Stimulated activated CD8-positive, alpha-beta memory T cell treated with anti-CD3 and anti-CD28 coated beads, Interleukin-7, amount 100 ng/mL, for 1 hour (primary cell): ENCODE measurements at places on chromosomes 12 and 14.

DNA sequence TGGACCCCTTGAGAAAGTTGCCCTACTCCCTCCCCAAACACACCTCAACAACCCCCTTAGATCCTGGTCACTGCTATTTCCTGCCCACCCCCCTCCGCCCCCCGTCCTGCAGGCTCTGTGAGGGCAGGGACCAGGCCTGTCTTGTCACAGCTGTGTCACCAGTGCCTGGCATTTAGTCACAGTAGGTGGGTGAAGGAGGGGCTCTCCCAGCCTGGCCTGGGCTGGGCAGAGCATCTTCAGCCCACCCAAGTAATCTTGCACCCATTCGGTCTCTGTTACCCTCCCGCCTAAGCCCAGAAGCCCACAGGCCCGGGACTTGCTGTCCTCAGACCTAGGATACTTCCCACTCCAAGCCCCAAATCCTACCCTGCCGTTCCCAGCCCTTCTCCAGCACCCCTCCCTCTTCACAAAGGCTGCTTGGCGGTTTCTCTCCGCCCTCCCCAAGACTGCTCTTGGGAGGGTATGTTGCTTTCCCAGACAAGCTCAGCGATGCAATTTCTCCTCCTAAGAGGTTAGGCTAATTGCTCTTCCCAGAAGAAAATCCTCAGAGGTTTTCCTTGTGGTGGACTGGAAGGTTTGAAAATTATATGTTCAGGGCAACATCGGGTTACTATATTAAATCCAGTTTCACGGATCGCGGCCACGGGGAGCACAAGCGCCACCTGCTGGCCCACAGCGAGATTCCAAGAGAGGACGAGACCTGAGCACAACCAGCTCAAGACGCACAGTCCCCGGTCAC is 50.8 kb upstream of the ZFP36L1 start:
- peak; percentile 58 for DNase-seq

GRCh38 chr12:92030618-92031017 is 115.0 kb downstream of the BTG1 start:
- peak; percentile 33 for DNase-seq

- DNase-seq, result no peak
These were observed 58.2 kb downstream of the CACNA1C start for GRCh38 chr12:2110849-2111566.

DNA sequence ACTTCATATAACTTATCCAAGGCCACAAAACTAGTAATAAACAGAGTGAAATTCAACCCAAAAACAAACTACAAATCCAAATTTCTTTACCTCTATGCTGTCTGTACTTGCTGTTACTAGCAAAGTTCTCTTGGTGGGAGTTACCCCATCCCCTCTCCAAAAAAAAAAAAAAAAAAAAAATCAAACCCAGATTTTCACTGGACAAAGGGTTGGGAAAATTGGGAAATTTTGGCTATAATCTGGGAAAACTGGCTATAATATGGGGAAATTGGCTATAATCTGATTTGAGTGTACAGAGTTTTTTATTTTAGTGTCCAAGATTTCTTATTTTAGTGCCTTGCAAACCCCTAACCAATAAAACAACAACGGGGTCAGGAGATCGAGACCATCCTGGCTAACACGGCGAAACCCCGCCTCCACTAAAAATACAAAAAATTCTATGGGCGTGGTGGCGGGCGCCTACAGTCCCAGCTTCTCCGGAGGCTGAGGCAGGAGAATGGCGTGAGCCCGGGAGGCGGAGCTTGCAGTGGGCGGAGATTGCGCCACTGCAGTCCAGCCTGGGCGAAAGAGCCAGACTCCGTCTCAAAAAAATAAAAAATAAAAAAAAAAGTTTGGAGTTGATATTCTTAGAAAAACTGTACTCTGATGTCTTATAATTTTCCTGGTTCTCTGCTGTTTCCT is 148.4 kb downstream of the CHST11 start:
- DNase-seq, result no peak

DNA sequence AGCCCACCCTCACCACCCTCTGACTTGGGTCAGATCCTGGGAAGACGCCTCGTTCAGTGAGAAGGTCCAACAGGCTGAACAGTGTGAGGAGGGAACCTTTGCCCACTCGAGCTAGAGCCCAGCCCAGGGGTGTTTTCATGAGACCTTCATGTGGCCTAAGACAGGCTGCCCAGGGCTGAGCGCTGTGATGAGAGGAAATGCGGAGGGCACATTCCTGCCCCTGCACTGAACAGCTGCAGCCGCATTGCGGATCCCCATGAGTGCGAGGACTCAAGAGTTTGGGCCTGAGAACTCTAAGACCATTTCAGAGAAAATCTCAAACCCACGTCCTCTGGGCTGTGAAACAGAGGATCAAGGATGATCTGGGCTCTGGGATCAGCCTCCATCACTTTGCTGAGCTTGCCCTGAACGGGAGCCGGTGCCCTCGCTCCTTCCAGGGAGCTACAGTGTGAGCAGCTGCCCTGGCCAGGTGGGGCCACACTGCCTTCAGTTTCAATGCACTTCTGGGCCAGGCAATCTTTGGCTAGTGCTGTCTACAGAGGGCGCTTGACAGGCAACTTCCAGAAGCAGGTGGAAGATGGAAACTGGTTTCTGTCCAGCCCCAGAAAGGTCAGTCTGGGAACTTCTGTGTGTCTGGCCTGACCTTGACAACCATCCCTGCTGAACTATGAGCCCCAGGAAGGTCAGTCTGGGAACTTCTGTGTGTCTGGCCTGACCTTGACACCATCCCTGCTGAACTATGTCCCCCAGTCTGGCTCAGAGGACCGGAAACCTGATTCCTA is 43.5 kb upstream of the P2RX7 start:
- DNase-seq, result no peak

- no peak for DNase-seq
These were observed 18.5 kb upstream of the DUSP6 start for GRCh38 chr12:89370850-89371249.

DNA sequence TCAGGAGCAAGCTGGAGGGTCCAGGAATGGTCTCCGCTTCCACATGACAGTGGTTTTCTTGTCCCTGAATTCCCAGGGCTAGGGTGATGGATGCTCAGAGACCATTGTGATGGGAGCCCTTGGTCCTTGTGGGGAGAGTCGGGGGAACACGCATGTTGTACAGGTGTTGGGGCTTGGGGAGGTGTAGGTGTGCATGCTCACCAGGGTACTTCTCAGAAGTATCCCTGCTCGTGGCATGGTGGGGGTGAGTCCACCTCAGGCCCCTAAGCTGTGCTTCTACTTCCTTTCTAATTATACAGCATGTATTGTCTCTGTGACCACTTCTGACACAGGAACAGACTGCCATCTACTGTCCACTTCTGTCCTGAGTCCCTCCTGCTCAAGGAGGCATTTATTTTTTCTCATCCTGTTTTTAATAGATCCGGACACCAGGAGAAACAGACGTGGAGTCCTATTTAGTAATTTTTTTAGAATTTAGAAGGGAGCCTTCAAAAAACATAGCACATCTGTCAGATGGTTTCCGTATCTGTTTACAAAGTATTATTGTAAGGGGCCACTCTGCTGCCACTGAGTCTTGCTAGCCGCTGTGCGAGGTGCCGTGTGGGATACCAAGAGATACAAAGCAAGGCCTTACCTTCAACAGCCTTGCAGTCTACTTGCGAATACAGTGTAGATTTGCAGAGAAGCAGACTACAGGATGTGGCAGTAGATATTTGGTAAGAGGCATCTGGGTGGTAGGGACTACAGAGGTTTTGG is 10.5 kb downstream of the NTF3 start:
- DNase-seq, result no peak

- DNase-seq, result no peak
These were observed 31.9 kb upstream of the FBXO34 start for GRCh38 chr14:55239320-55239719.

DNA sequence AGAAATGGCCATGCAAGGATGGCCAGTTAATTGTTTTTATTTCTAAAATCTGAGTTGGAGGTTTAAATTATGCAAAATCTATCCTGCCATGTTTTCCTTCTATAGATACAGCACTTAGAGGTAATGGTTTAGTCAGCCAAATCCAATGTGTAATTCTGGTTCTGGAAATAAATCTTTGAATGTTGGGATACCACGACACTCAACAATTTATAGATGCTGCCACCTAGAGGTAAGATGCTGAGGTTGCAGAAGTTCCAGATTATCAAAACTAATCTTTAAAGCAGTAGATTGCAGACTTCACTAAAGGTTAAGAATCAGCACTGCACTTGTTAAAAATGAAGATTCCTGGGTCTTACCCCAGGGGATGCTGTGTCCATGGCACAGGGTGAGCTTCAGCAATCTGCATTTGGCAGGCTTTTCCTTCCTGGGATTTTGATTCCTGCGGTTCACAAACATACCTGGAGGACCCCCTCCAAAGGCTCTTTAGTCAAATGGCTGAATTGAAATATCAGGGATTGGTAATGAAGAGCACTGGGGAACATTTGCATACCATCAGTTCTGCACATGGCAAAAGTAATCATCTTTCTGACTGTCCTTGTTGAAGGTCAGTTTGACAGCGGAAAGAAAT is 53.4 kb upstream of the ANO4 start:
- no peak for DNase-seq

- no peak for DNase-seq
These were observed 7.0 kb upstream of the UBC start for GRCh38 chr12:124921200-124922031.

GRCh38 chr12:89827592-89827991 is 119.0 kb upstream of the ATP2B1 start:
- no peak for DNase-seq

- no peak for DNase-seq
These were observed 49.0 kb downstream of the AREL1 start for GRCh38 chr14:74663884-74664283.

DNA sequence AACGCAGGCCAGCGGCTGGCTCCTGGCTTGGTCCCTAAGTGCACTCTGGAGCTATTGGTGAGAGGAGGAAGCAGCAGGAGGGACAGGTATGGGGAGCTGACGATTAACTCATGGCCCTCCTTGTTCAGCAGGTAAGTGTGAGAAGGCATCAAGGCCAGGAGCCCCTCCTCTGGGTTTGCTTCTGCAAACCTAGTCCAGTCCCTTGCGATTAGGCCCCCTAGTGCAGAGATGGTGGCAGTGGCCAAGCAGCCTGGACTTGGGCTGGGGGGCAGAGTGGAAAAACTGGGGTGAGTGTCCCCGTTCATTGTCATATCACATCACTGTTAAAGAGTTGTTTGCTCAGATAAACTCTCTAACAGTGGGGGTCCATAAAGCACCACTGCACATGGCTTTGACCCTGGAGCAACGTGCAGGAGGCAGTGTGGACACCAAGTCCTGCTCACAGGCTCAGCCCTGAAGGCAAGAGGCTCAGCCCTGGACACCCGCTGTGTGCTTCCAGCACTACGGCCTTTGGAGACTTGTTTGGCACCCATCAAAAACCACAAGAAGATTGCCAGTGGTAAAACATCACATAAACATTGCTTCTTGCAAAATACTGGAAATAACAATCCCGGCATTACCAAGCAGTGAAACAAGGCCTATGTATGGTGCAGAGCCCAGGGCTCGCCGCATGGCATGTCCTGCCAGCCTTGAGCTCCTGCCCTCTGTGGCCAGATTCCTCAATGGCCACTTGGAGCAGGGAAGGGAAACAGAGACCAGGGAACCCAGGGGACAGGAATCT is 184.3 kb upstream of the RTL1 start:
- no peak for DNase-seq

DNA sequence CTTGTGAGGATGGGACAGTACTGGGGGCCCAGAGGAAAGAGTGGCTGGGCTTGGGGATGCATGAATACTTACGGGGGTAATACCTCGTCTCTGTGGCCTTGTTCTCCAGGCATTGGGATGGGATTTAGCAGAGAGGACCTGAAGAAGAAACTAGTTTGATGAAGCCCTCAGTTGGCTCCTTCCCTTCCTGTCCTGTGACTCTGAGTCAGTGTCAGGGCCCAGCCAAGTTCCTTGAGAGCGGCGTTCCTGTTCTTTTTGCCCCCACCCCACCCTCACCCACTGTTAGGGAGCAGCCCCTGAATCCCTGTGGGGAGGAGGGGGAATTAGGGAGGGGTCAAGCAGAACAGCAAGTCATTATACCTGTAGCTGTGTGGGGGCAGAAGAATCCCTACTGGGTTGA is 5.2 kb upstream of the LRP1-AS start:
- DNase-seq, result no peak

DNA sequence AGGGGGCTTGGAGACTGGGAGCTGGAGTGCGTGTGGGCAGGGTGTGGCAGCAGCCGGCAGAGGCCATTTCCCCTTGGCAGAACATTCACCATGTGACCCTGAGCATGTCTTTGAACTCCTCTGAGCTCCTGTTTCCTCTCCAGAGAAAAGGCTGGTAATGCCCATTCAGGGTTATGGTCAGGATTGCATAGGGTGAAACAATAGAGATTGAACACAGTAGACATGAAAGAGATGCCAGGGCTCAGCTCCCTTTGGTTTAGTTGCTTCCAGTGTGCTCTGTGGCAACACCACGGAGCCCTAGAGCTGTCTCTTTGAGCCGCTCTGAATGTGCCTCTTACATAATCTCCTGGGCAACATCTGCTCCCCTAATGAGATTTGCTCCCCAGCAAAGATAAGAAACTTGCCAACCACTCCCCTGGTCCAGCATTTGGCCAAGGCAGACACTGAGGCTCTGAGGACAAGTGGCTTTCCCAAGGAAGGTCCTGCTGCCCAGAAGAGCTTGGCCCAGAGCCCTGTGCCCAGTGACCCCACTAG is 4.6 kb downstream of the IFI27 start:
- no peak for DNase-seq

- no peak for DNase-seq
These were observed 200.6 kb downstream of the EFCAB11 start for GRCh38 chr14:89753828-89754412.

DNA sequence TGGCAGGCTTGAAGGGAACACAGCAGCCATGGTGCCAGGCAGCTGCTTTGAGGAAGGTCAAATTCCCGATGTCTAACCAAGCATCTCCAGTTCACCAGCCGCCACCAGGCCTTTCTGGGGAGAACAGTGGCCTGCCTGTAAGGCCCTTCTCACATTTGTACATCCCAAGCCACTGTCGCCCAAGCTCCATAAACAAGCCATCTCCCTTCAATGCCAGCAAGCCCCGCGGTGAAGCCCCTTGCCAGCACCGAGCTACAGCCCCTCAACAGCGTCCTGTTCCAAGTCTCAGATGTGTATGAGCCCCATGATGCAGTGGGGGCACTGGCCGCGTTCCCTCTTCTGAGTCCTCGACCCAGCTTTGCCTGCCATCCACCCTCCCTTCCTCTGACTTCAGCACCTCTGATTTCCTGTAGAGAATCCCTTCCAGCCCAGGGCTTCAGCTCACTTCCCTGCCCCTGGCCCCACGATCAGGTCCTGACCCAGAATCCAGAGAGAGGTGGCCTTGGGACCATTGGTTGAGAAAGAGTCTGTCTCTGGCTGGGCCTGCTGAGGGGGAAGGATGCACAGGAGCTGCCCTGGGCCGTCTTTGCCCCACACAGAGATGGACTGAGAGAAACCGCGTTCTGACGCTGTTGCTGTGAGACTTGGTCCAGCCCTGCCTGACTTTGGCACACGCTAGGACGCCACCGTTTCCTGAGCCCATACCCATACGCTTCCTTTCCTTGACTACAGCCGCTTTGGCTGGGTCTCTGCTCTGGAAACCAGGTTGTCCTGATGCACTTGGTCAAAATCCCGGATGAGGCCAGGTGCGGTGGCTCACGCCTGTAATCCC is 1.9 kb upstream of the MMP17 start:
- no peak for DNase-seq

GRCh38 chr12:15142711-15143110 is 78.5 kb downstream of the RERG start:
- DNase-seq, result no peak
